Stimulated activated CD8-positive, alpha-beta memory T cell treated with anti-CD3 and anti-CD28 coated beads, Interleukin-7, amount 100 ng/mL, for 1 hour (primary cell): ENCODE measurements at places on chromosomes 3 and 15.

DNA sequence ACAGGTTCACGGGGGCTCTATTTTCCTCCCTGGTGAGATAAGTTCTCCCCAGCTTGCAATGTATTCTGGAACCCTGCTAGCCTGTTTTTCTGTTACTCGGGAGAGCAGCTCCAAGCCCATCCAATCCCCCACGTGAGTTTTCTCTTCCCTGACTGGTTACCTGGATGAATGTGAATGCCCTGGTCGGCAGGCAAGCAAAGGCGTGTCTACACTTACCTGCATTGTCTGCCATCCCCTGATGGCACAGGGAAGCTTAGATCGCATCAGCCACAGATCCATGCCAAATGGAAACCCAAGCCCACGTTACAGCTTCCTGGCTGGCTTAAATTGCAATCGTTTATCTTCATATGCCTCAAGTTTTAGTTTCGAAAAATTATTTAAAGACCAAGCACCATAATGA, 149.9 kb downstream of the FOXP1 start:
- DNase-seq = no peak

DNA sequence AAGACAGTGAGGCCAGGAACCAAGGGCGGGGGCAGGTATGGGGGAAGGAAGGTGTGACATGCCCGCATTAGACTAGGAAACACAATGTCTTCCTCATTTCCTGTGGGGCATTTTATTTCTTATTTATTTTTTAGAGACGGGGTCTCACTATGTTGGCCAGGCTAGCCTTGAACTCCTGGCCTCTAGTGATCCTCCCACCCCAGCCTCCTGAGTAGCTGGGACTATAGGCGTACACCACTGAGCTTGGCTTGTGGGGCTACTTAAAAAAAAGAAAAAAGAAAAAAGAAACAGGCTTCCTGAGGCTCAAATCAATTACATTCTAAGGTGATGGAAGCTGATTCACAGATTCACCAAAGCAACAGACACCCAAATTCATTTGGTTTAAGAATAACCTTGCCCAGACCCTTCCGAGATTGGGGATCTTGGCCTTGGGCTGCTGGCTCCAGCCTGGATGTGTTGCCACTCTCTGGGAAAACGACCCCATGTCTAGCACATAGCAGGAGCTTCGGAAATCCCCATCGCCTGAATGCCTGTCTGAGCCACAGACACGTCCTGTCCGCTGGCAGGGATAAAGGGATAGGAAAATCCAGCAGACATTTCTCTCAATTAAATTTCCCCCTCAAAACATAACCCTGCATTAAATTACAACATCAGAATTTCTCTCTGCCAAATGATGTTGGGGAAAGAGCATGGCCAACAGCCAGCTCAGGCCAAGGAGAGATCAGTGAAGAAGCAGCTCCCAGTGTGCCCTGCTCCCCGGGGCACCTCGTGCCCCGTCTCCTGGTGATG, 13.0 kb downstream of the CPN2 start:
- no peak for DNase-seq

DNA sequence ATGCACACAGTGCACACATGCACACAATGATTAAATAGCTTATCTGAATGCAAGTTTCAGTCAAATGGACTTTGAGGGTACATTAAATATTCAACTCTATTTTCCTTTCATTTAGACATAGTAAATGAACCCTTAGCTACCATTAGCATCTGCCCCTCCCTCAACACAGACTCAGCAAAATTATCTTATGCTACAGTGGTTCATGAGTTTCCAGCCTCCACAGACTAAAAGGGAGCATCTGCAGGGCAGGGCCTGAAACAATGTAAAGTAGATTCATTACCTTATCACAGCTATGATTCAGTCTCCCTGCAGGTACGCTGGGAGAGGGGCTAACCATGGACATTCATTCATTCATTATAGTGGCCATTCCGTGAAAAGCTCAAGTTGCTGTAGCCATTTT, 329.1 kb downstream of the VGLL3 start:
- no peak for DNase-seq

- DNase-seq = no peak
Observed at GRCh38 chr3:32901005-32901932, 50.2 kb upstream of the CCR4 start.

GRCh38 chr3:11878837-11879236, 32.2 kb upstream of the TAMM41 start:
- no peak for DNase-seq

GRCh38 chr3:133540896-133541674, 32.4 kb upstream of the CDV3 start:
- DNase-seq = no peak

DNA sequence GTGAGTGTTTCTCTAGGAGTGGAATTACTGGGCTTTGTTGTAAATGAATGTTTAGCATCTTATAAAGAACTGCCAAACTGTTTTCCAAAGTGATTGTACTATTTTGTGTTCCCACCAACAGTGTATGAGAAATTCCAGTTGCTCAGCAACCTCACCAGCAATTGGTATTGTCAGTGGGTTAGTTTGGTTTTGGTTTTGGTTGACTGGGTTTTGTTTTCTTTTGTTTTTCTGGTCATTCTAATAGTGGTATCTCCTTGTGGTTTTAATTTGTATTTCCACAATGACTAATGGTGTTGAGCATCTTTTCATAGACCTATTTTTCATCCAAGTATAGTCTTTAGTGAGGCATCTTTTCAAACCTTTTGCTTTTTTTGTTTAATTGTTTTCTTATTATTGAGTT, 27.1 kb downstream of the FILIP1L start:
- DNase-seq = no peak

DNA sequence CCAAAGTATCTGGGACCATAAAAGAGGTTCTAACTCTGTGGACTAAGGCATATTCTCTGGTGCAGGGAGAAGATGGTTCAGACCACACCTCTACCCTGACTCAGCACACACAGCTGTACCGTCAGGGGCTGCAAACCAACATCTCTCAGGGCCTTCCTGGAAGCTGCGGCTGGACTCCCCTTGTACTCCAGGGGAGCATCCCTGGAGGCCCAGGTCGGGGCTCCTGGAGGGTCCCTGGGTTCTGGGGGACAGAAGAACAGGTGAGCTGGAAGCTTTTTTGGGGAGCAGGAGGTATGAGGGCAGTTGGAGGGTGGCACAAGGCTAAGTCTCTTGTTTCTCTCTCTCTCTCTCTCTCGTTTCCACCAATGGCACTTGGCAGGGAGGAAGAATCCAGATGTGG, 60.5 kb downstream of the LINGO1 start:
- no peak for DNase-seq

GRCh38 chr3:13307041-13307440, 113.1 kb downstream of the NUP210 start:
- no peak for DNase-seq

GRCh38 chr3:142863930-142864920, 24.7 kb downstream of the PCOLCE2 start:
- DNase-seq = no peak

DNA sequence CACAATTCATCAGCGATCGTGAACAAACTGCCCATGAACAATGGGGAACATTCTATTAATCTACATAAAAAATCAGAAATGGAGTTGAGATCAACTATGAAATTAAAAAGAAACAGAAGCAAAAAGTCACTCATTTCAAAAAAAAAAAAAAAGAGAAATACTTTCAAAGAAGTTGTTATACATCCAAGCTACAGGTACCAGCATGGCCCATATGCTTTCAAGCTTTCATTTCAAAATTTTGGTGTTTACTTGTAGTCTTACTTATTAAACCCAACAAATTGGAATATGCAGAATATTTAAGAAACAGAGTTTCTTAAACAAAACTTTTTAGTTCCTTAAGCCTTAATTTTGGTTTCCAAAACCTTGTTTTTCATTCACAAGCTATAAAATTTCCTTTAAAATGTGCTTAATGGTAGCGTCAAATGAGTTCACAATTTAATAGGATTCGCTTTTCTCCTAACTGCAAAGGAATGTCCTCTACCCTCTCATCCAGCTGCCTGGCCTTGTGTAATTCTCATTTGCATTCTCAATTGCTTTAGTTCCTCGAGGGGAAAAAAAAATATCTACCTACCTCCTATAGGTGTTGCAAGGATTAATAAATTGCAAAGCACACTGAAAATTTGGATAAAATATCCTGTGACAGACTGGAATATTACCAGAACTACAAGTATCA, 565.2 kb downstream of the ROBO1 start:
- no peak for DNase-seq

GRCh38 chr15:64180235-64180824, 17.5 kb upstream of the PPIB start:
- DNase-seq = no peak

GRCh38 chr3:162764808-162765071, 1268.1 kb downstream of the OTOL1 start:
- DNase-seq = no peak

DNA sequence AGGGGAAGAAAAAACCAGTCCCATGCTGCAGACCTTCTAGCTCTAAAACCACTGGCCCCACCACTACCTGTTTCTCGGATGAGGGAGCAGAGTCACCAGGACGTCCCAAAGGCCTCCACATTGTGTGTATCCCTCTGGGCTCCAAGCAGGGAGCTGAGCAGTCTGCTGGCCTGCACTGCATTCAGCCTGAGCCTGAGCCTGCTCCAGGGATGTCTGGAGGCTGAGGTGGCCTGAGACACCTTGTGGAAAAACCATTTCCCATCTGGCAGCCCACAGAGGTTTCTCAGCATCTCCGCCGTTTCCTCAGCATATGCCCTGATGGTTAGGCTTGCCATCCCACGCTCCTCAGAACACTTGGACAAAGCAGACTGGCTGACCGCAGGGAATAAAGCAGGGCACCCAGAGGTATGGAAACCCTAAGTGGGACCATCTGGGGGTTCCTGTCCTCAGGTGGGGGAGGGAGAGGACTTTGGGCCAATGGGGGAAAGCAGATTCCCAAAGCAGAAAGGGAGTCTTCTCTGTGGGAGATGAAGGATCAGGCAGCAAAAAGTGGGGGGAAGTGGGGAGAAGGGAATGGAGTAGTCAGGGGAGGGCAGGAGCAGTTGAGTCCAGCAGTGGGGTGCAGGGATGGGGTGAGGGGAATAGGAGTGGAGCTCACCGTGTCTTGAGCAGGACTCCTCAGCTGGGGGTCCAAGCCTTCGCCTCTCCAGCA, at the start of gene CILP:
Gene CILP, minus strand, starts transcription at position 704 of the 712 bp plus-strand sequence. CDS start 1,718 bp downstream, outside the sequence.
- DNase-seq = no peak

- no peak for DNase-seq
Observed at GRCh38 chr15:80769829-80770705, 9.1 kb upstream of the CEMIP start.

GRCh38 chr15:31004220-31004733, 12.8 kb upstream of the MTMR10 start:
- DNase-seq = no peak

DNA sequence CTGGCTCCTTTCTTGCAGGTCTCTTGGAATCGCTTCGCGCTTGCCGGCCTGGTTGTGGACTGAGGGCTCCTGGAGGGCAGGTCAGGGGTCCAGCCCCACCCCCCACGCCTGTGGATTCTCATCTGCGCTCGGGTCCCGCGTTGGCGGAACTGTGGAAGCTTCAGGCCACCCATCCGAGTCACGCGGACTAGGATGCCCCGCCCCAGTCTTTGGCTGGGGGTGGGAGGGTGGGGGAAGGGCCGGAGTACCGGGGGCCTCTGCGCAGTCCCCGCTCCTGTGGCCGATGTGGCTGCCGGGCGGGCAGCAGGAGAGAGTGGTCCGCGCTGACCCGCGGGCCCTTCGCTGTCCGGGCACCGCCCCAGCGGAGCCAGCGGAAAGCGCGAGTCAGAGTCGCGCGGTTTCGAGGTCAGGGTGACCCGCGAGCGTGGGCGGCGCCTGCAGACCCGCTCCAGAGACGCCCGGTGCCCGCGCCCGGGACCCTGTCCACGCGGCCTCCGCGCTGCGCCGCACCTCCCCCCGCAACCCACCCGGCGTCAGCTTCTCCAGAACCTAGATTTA, 114.2 kb downstream of the KLF13 start:
- DNase-seq = no peak

DNA sequence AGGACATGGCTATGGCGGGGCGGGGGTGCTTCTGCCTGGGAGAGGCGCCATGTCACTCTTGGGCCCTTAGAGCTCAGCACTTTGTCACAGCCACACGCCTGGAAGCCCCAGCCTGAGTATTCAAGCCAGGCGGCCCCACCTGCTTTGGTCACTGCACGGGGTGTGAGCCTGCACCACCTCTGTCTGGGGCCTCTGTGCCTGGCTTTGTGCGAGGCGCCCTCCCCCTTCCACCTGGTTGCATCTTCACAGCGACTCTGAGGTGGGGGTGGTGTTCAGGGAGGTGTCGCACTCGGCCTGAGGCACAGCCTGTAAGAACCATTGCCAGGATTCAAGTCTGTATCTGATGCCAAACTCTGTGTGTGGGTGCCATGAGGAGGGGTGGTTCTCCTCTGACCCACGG, 24.1 kb downstream of the ACAD9 start:
- no peak for DNase-seq

- no peak for DNase-seq
Observed at GRCh38 chr3:168061332-168061996, 34.3 kb downstream of the GOLIM4 start.

GRCh38 chr3:177836671-177837070, 639.4 kb upstream of the TBL1XR1 start:
- DNase-seq = no peak

GRCh38 chr3:171980578-171981270, 58.7 kb upstream of the FNDC3B start:
- no peak for DNase-seq
